ENCODE measurements at places on chromosomes 7 and 10. TPM values are rescaled to one million over a fixed set of nuclear protein-coding genes. Genes with fewer than 3 reads are reported as not detected.

The GPR26 gene
- total RNA-seq, result not detected

The COX15 gene
- total RNA-seq, result 41.1 TPM

The ADAM22 gene
- total RNA-seq, result 0.18 TPM

The TDRD1 gene
- not detected for total RNA-seq

The LIPF gene
- not detected for total RNA-seq

The CAV2 gene
- total RNA-seq, result 217 TPM

The LMOD2 gene
- total RNA-seq, result not detected

The SVOPL gene
- not detected for total RNA-seq

The HOXA7 gene
- 0.18 TPM for total RNA-seq

The FGL2 gene
- total RNA-seq, result 1.3 TPM

The AASS gene
- 15.0 TPM for total RNA-seq

The ABCB1 gene
- 0.90 TPM for total RNA-seq

The TRIM50 gene
- not detected for total RNA-seq

The HKDC1 gene
- under 0.01 TPM for total RNA-seq

The FAM25G gene
- not detected for total RNA-seq

DNA sequence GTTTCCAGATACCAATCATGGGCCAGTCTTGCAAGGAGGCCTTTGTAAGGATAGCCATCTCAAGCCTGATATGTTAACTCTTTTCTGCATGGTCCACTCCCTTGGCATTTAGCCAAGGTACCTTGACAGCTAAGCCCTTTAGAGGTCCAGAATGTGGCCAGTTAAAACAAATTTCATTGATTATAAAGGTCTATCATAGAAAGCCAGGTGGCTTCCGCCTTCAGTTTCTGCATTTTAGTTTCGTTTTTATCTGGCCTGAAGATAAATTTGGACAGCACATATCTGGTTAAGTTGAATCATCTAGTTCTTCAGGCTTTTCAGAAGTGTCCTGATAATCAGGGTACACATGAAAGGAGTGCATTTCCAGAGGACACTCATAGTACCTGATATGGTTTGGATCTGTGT is 30.7 kb downstream of the ANKIB1 start:
- DNase-seq, result no peak

DNA sequence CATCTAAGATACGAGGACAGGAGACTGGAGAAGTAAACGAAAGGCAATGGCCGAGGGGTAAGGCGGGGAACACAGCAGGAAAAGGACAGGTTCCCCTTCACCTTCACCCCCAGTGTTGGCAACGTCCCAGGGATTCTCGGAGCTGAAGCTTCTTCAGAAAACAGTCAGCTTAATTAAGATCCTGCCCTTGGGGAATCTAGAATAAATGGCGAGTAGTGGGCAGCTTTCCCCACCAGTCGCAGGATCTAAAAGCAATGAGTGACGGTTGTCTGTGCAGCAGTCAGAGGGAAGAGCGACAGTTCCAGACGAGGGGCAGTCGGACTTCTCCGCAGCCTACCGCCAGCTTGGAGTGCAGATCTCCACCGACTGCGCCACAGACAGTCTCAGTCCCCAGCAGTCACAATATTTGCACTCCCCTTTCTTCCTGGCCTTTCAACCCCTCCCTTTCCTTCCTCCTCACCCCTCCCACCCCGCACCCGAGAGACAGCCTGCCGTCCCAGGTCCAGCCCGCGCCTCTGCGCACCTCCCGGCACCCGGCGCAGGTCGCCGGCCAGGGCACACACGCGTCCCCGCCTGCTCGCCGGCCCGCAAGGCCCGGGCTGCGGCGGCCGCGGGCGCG is 10.9 kb upstream of the SP8 start:
- DNase-seq, result no peak

- DNase-seq, result peak; percentile 73
These were observed 44.5 kb downstream of the ICA1 start for GRCh38 chr7:8217200-8218068.

DNA sequence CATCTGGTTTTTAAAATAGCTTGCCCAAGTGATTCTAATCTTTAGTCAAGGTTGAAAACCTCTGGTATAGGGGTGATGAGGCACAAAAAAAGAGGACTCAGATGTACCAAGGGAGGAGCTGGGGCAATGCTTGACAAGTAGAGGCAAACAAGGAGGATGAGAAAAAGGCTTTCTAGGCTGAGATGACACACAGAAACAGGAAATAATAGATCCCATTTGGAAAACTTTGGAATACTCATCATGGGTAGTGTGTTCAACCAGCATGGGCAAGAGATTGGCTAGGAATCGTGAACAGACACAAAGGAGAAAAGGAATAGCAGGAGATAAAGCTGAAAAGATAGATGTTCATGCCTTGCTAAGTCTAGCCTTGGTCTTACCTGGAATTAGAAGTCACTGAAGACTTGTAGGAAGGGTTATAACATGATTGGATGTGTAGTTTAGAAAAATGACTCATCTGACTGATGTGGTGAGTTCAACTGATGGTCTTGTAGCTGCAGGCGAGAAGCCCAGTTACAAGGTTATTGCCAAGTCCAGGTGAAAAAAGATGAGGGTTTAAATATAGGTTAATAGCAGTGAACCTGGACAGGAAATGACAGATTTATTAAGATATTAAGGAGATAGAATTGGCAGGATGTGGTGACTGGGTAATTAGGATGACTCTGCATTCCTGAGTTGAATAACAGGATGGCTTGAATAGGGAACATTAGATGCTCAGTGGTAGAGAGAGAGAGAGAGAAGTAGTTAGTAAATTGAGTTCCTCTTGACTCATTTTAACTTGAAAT is 214.0 kb upstream of the LRGUK start:
- peak; percentile 53 for DNase-seq

GRCh38 chr10:69438536-69439349 is 12.5 kb upstream of the TSPAN15 start:
- DNase-seq, result peak; percentile 16

GRCh38 chr7:25180946-25181345 is 47.3 kb downstream of the NPVF start:
- DNase-seq, result no peak

- DNase-seq, result peak; percentile 52
These were observed 159.3 kb downstream of the TNS3 start for GRCh38 chr7:47422611-47423010.

DNA sequence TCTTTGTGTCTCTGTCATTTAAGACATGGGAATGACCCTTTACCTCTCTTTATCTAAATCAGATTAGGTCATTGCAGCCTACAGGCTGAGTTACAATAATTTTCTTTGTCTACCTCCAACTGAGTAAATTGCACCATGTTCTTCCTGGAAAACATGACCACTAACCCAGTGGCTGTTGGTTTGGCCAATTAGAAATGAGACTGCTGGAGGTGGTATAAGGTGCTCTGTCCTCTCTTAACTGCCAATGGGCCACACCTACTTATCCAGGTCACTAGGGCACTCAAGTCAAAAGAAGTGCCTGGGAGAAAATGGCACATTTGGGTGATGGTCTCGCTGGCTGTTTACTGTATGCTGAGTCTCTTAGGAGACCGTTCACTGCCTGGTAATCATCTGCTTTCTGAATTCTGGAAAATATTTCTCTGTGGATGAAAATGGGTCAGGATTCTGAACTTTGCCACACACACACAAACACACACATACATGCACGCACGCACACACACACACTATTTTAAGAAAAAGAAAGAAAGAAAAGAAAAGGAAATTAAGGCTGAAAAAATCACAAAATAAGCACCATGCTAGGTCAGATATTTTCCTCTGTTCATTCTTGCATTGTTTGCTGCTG is 16.4 kb downstream of the STAMBPL1 start:
- no peak for DNase-seq

DNA sequence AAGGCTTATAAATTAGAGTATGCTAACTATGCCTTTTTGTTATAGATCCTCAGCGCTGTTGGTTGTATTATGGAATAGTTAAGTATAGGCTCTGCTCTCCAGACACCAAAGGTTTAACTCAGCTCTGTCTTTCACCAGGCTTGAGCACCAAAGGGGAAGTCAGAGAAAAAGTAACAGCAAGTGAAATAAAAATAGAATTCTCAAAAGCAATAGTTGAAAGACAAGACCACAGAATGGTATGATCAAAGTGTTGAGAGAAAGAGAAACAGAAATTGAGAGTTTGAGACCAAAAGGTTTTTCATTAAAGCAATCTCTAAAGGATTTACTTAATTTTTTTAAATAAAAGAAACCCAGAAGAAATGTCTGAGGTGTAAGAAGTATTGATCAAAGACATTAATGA is 529.8 kb upstream of the C7orf33 start:
- DNase-seq, result no peak

GRCh38 chr7:94509264-94509886 is at the start of gene CASD1:
Gene CASD1, plus strand, starts transcription at chr7:94509809. Its CDS starts 276 bp downstream, at chr7:94510085.
- DNase-seq, result peak; percentile 1

GRCh38 chr10:32015386-32015785 is 40.8 kb downstream of the KIF5B start:
- no peak for DNase-seq

- no peak for DNase-seq
These were observed 351.9 kb downstream of the DNAJB6 start for GRCh38 chr7:157688533-157689268.

- no peak for DNase-seq
These were observed 297.3 kb upstream of the COBL start for GRCh38 chr7:51613911-51614357.

DNA sequence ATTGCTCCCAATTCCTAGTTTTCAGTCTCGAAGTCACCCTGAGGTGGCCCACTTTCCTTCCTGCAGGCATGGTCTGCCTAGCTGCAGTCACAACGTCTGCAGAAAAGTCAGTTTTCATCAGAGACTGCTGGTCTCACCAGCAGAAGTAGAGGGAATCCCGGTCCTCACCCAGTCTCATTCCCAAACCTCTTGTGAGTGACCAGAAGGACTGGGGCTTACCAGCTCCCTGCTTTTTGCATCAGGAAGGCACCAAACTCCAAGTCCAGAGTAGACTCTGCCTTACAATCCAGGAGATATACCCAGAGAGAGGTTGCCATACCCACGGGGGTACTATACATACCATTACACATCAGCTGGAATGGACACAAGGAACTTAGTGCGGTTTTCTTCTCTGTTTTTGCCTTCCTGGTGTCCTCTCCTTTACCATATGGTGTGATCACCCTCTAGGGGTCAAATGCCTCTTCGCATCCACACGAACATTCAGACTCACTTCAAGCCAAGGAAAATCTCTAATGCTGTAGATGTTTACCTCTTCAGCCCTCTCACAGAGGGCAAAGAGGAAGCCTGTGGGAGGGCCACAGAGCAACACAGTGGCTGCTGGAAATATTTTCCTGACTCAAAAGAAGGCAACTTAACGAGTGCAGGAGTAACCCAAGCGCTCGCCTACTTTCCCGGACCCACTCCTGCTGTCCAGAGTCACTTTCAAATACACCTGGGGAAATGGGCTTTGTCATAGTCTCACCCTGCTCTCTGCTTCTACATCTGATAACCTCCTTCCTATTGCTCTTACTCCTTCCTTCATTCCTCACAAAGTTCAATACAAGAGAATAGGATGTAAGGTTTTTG is 220.9 kb downstream of the C7orf25 start:
- DNase-seq, result peak; percentile 39

GRCh38 chr10:30811276-30812017 is 181.9 kb upstream of the LYZL2 start:
- DNase-seq, result no peak

GRCh38 chr7:102082693-102083368 is 203.8 kb upstream of the SH2B2 start:
- DNase-seq, result peak; percentile 23

GRCh38 chr10:45000138-45000751 is 478 bp upstream of the ZNF22 start:
- DNase-seq, result peak; percentile 9

DNA sequence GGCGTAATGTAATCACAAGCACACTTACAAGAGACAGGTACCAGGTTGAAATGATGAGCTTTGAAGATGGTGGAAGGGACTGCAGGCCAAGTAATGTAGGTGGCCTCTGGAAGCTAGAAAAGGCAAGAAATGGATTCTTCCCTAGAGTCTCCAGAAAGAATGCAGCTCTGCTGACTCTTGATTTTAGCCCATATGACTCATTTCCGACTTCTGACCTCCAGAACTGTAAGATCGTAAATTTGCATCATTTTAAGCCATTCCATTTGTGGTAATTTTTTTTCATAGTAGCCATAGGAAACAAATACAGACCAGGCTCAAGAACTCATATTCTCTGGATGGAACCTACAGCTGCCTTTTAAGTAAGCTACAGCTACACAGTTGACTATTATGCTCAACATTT is 315.5 kb downstream of the MAGI2 start:
- peak; percentile 73 for DNase-seq

DNA sequence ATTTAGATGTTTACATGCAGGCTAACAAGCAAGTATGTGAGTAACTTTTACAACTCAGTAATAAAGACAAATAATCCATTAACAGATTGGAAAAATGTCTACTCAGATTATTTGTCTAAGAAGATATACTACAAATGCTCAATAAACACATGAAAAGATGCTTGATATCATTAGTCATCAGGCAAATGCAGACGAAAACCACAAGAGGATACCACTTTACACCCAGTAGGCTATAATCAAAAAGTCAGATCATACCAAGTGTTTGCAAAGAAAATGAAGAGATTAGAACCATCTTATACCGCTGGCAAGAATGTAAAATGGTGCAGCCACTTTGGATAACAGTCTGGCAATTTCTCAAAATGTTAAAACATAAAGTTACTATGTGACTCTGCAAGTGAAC is 84.1 kb downstream of the MALSU1 start:
- DNase-seq, result peak; percentile 59

DNA sequence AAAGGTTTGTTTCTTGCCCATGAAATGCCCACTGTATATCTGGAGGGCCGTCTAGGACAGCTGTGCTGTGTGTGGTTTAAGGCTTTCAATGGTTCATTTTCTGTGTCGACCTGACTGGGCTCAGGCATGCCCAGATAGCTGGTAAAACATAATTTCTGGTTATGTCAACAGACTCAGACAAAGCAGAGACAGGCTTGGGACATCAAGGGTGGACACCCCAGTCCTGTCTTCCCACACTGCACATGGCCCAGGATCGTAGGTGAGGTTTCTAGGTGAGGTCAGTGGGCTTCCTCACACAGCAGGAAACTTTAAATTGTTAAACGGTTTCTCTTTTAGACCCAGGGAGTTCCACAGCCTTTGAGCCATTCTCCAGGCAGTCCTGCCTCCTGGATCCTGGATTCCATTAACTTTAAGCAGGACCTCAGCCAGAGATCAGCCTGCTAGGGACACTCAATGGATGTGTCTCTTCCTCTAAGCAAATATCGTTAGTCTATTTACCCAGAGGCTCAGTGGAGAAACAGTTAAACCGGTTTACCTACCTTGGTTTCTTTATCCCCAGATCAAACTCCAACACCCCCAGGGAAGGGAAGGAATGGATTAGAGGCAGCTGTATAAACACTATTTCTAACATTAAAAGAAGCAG is 66.4 kb downstream of the ST8SIA6 start:
- DNase-seq, result no peak

GRCh38 chr10:29669149-29669548 is 34.4 kb upstream of the SVIL start:
- peak; percentile 6 for DNase-seq

Data from IMR-90 (cell line).